Renal cortex interstitium (tissue), 15 donors: ENCODE measurements at places on chromosomes 5 and 9.

- DNase-seq = no peak
Measured at GRCh38 chr5:160978944-160979343, 126.9 kb upstream of the ATP10B start.

DNA sequence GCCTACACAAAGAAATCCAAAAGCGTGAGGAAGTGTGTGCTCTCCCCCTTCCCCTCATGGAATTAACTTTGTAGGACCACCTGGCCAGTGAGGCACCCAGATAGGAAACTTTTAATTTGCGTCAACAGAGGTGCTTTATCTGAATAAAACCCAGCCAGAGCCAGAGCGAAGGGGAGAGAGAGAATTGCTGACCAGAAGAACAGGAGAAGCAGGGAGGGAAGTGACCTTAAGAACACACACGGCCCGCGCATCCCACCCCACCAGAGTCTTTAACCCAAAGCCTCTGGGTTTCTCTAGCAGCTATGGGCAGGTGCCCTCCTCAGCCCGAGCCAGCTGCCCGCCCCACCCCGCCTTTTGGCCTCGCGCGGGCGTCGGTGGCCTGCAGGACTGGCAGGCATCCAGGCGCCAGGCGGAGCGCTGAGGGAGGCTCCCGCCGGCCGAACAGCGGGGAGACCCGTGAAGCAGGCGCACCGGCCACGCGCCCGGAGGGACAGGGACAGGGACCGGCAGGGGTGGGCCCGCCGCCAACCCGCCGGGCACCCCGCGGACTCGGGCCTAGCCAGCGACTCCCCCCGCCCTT, 580 bp downstream of the ERAP1 start:
- DNase-seq = peak; percentile 60

DNA sequence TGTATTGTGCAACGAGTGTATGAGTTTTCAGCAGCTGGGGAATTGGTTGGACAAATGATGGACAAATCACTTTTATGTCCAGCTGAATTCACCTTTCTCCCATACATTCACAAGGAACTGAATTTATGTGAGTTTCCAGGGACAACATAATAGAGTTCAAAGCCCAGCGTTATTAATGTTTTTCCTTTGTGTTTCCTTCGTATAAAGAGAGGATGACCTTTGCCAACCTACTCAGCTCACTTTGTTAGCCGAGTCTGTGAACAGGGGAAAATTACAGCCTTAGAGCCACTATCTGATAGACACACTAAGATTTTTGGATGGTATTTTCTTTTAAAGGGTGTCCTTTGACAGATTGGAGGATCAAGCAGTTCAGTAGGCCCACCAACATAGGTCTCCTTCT, 352.5 kb downstream of the KIF4B start:
- no peak for DNase-seq

- no peak for DNase-seq
Measured at GRCh38 chr5:109594217-109594616, 95.5 kb upstream of the MAN2A1 start.

DNA sequence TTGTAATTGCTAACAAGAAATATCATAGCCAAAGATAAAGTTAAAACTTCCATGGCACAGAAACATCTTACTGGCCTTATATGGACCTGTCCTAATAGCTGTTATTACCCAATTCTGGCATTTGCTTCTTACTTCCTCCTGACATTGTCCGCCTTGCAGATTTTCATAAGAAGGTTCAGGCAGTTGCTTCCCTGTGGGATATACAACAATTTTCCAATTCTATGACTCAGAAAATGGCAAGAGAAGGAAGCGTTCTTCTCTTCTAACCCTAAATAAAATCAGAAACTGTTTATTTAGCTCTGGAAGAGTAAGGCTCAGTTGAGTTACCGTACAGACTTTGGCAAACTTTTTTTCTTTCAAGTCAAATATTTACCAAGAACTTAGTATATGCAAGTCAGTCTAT, 1.7 kb downstream of the PRKAA1 start:
- DNase-seq = no peak

- DNase-seq = no peak
Measured at GRCh38 chr5:136907371-136907770, 542.0 kb upstream of the TRPC7 start.

DNA sequence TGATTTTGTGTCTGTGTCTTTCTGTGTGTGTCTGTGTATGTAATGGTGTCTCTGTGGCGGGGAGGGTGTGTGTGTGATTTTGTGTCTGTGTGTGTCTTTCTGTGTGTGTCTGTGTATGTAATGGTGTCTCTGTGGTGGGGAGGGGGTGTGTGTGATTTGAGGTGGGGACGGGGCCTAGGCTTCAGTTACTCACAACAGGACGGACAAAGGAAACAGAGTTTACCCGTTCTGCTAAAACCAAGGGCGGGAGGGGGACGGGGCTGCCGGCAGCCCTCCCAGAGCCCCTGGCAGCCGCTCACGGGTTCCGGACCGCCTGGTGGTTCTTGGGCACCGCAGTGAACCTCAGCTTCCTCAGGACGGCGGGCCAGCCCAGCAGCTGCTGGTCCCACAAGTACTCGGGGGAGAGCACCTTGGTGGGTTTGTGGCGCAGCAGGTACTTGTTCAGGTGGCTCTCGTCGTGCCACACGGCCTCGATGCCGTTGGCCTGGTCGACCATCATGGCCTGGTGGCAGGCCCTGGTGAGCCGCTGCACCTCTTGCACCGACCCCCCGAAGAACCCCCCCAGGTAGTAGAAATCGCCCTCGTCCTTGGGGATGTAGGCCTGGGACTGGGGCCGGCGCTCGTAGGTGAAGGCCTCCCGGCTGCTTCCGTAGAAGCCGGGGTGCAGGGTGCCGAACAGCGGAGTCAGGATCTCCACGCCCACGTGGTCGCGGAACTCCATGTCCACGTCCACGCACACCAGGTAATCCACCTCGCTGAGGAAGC, 19.4 kb downstream of the ABO start:
- no peak for DNase-seq
